ENCODE measurements at places on chromosomes 1 and 21. TPM values are rescaled to one million over a fixed set of nuclear protein-coding genes. Genes with fewer than 3 reads are reported as not detected.

DAB1 gene
- total RNA-seq: not detected

CCDC24 gene
- 15.8 TPM for total RNA-seq

DNA sequence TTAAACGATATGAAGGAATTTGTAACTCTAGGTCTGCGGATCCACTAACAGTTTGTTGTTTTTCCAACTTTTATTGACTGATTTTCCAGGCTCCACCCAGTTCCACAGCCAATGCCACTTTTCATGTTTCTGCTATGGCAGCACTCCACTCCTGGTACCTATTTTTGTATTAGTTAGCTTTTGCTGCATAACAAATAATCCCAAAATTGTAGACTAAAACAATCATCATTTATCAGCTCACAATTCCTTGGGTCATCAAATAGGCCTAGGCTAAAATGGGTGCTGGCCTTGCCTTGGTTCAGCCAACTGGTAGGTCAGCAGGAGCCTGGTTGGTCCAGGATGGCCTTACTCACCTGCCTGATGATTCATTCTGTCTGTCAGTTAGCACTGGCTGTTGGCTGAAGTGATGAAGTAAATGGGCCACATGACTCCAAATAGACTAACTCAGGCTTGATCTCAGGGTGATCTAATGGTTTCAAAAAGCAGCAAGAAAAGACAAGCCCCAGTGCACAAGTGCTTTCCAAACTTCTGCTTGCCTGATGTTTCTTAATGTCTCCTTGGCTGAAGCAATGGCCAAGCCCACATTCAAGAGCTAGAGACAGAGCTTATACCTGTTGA, 3.2 kb upstream of the C8B start:
- DNase-seq: no peak

GRCh38 chr1:236416165-236416564, 22.1 kb downstream of the EDARADD start:
- no peak for DNase-seq

GRCh38 chr1:198829944-198830343, 191.1 kb downstream of the PTPRC start:
- no peak for DNase-seq

- no peak for DNase-seq
Observed at GRCh38 chr1:207649865-207650580, 5.1 kb downstream of the CR1L start.

DNA sequence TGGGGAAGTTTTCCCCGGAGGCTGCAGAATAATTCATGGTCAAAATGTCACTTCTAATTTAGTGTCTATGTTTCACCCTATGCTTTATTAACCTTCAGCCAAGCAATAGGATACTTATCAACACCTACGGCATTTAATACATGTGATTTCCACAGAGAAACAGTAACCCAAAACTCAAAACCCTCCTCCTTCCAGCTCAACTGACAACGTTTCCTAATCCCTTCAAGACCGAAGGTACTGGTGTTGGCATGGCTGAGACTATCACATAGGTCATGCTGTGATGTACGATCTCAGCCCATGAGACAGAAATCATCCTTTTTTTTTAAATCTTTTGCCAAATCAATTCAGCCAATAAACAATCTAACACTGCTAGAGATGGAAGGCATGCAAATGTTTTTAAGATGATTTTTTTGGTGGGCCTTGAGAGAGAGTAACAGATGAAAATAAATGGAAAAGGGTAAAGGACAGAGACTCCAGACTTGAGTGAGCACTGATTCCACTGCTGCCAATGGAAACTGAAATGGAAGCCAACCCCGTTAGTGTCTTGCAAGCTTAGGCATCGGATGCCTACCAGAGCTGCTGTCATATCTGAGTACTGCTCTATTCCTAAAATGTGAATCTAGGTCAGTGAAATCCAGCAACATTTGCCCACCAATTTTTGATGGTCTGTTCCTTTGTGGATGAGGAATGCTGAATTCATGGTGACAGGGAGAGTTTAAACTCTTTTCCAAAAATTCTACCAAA, 63.4 kb upstream of the BCL10 start:
- no peak for DNase-seq

SSX2IP gene
- 7.1 TPM for total RNA-seq
